Mammary microvascular endothelial cell (primary cell): ENCODE measurements at places on chromosomes 4 and X. TPM values are rescaled to one million over a fixed set of nuclear protein-coding genes. Genes with fewer than 3 reads are reported as not detected.

GAGE12J gene
- not detected in 2 replicates for total RNA-seq

CTSO gene
- 8.7 and 8.9 TPM in 2 replicates for total RNA-seq

HCCS gene
- total RNA-seq = 18.6 and 26.3 TPM in 2 replicates

GJB1 gene
- not detected in 2 replicates for total RNA-seq

DCAF4L1 gene
- under 0.01 and 0.30 TPM in 2 replicates for total RNA-seq

S100G gene
- not detected in 2 replicates for total RNA-seq
